Endothelial cell of umbilical vein (primary cell): ENCODE measurements at places on chromosomes 2 and 18.

GRCh38 chr18:22841840-22842239, 91.3 kb upstream of the RBBP8 start:
- DNase-seq: no peak
- H3K27ac ChIP-seq: no peak overlapping the region

- no peak overlapping the region for H3K27ac ChIP-seq
- peaks cover 7% of the 10 kb centered on the region for H3K4me1 ChIP-seq
- no peaks in the 10 kb centered on the region for H3K36me3 ChIP-seq
- DNase-seq: no peak
- H3K27me3 ChIP-seq: peaks cover 16% of the 10 kb centered on the region
These were observed 4.2 kb downstream of the GAREM2 start for GRCh38 chr2:26177122-26177521.

GRCh38 chr18:66972681-66973080, 368.8 kb upstream of the CDH19 start:
- H3K4me3 ChIP-seq: no peak overlapping the region
- no peak for DNase-seq
- H3K4me1 ChIP-seq: no peaks in the 10 kb centered on the region
- H3K27ac ChIP-seq: no peak overlapping the region

- no peak overlapping the region for H3K27ac ChIP-seq
- no peak overlapping the region for H3K4me3 ChIP-seq
- peaks cover 7% of the 10 kb centered on the region for H3K27me3 ChIP-seq
- DNase-seq: no peak
- H3K4me1 ChIP-seq: no peaks in the 10 kb centered on the region
These were observed 31.1 kb upstream of the STK39 start for GRCh38 chr2:168278424-168278888.

DNA sequence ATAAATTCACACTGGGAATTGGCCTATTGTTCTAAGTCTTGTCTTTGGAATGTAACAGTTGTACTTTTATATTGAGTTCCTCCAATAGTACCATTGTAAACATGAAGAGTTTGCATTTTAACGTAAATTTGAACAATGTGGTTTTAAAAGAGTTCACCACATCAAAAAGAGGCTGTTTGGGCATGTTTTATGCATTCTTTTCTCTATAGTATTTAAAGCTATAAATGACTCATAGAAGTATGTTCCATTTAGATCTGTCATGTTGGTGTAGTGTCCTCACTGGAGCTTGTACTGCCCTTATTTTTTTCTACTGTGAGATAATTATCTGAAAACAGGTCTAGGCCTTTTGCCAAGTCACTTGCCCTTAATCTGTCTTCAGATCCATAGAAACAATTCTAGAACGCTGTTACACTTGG, 141.9 kb downstream of the RHBDD1 start:
- no peak overlapping the region for H3K4me3 ChIP-seq
- no peaks in the 10 kb centered on the region for H3K27me3 ChIP-seq
- H3K4me1 ChIP-seq: no peaks in the 10 kb centered on the region
- no peak overlapping the region for H3K27ac ChIP-seq
- DNase-seq: no peak
- H3K36me3 ChIP-seq: no peaks in the 10 kb centered on the region

- no peak for DNase-seq
- H3K27me3 ChIP-seq: no peaks in the 10 kb centered on the region
- peaks cover 3% of the 10 kb centered on the region for H3K36me3 ChIP-seq
- H3K4me1 ChIP-seq: no peaks in the 10 kb centered on the region
These were observed 46.9 kb downstream of the SLC66A2 start for GRCh38 chr18:79904357-79905147.

GRCh38 chr2:79887747-79888374, 375.0 kb downstream of the CTNNA2 start:
- H3K36me3 ChIP-seq: no peaks in the 10 kb centered on the region
- H3K4me1 ChIP-seq: no peaks in the 10 kb centered on the region
- no peaks in the 10 kb centered on the region for H3K27me3 ChIP-seq
- no peak overlapping the region for H3K27ac ChIP-seq
- no peak overlapping the region for H3K4me3 ChIP-seq

DNA sequence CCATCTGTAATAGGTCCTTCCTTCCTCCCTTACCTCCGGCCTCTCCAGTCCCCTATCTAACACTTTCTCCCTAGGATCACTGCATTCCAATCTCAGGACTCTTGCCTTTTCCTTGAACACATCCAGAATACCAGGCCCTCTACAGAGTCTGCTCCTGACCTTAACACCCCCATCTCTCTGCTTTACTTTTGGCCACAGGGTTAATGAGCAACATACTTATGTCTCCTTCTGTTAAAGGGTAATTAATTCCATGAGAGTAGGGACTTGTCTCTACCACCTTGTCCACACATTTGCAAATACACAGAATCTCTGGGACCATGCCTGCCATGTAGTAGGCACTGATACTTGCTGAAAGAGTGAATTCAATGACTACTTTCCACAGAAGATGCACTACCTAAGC, 94.9 kb downstream of the COBLL1 start:
- no peak for DNase-seq
- peaks cover 9% of the 10 kb centered on the region for H3K4me1 ChIP-seq
- no peaks in the 10 kb centered on the region for H3K36me3 ChIP-seq
- no peak overlapping the region for H3K4me3 ChIP-seq

DNA sequence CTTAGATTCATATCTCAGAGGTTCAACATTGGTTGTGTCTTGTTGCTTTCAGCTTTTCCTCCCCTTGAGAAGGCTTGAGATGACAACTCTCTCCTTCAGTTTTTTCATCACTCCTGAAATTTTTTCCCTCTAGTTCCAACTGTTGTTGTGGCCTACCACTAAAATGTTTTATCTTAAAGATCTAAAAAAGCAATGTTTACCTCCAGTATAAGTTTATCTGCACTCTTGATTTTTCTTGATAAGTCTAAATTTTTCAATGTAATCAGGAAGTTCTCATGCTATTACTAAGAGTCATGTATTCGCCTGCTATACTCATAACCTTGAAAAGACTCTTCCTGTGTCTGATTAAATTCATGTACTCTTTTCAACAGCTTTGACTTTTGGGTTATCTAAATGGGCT, 366.3 kb upstream of the TFPI start:
- no peaks in the 10 kb centered on the region for H3K27me3 ChIP-seq
- H3K4me3 ChIP-seq: no peak overlapping the region
- peak; percentile 21 for DNase-seq
- H3K27ac ChIP-seq: no peak overlapping the region
- H3K36me3 ChIP-seq: no peaks in the 10 kb centered on the region
- peaks cover 2% of the 10 kb centered on the region for H3K4me1 ChIP-seq

DNA sequence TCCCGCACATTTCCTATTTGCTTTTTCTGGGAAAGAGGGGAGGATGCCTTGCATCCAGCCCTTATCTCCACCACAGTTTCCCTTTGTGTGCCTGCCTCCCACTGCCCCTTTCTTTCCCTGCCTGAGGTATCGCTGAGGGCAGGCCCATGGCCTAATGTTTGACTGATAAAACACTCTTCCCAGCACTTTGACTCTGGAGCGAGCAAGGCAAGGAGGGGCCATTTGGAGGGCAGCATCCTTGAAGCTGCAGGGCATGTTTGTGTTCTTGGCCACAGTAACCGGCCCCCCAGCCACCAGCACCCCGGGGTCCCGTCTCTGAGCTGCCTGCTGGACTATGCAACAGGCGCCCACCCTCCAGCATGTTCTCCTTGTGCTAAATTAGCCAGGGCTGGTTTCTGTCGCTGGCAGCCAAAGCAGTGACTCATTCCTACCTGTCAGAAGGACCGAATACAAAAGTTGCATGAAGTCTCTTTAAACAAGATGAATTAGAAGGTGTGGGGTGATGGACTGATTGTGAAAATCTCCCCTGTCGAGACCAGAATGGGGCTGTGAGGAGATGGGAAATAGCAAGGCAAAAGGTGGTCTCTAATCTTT, 50.7 kb downstream of the BCL2L11 start:
- no peak overlapping the region for H3K4me3 ChIP-seq
- H3K27ac ChIP-seq: no peak overlapping the region
- no peaks in the 10 kb centered on the region for H3K36me3 ChIP-seq
- H3K27me3 ChIP-seq: peaks cover 18% of the 10 kb centered on the region
- no peak for DNase-seq
- peaks cover 8% of the 10 kb centered on the region for H3K4me1 ChIP-seq

DNA sequence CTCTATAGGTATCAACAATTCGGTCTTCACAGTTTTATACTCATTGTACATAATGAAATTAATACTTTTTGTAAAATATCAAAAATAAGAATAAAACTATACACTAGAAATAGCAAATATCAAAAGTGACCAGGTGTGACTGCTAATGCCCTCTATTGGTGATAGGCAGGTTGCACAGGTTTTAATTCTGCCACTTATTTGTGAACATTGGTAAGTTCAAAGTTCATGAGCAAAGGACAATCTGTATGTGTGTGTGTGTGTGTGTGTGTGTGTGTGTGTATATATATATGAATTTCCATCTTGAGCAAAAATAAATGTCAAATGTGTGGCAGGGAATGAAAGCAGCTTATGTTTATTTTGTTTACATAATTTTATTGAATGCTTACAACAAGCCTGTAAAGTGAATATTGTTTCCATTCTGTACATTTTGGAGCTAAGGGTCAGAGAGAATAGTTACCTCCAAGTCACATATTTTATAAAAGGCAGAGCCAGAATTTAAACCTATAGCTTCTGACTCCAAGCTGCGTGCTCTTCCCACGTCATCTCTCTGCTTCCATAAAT, 537.4 kb downstream of the CPS1 start:
- no peak overlapping the region for H3K27ac ChIP-seq
- DNase-seq: peak; percentile 11
- H3K4me1 ChIP-seq: no peaks in the 10 kb centered on the region
- H3K36me3 ChIP-seq: no peaks in the 10 kb centered on the region
- no peaks in the 10 kb centered on the region for H3K27me3 ChIP-seq
- H3K4me3 ChIP-seq: no peak overlapping the region
